Stimulated activated CD4-positive, alpha-beta T cell treated with anti-CD3 and anti-CD28 coated beads, TNF-alpha, amount 100 ng/mL, for 24 hours (primary cell): ENCODE measurements at places on chromosomes 2 and 18.
A peak's percentile ranks its signal among the peaks of the same experiment; 100 is the strongest.

- DNase-seq = no peak
Measured at GRCh38 chr2:205483095-205483494, 199.2 kb upstream of the NRP2 start.

- no peak for DNase-seq
Measured at GRCh38 chr2:239609607-239610310, 208.9 kb upstream of the HDAC4 start.

DNA sequence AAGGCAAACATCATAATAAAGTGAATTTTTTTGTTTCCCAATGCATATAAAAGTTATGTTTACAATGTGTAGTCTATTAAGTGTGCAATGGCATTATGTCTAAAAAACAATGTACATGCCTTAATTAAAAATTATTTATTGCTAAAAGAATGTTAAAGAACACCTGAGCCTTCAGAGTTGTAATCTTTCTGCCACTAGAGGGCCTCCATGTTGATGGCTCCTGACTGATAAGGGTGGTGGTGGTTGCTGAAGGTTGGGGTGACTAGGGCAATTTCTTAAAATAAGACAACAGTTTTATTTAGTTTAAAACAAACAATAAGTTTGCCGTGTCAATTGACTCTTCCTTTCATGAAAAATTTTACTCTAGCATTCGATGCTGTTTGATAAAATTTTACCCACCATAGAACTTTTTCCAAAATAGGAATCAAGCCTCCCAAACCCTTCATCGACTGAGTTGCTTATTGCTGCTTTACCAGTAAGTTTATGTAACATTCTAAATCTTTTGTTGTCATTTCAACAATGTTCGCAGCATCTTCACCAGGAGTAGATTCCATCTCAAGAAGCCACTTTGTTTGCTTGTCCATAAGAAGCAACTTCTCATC, 32.3 kb downstream of the MAP3K2 start:
- DNase-seq = peak; percentile 11

DNA sequence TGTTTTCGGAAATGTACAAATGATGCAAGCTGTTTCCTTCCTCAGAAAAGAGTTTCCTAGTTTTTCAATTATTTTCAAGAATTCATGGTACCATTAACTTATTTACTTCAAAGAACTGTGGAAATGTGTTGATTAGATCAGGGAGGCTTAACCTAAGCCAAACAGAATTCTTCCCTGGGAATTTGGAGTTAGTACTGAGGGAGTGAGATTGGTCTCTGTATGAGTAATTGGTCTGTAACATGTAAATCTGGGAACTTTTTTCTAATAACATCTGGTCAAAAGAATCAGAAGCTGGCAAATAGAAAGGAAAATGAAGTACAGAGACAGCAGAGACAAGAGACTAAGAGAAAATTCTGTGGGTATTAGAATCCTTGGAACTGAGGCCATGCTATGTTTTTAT, 145.8 kb downstream of the BABAM2 start:
- DNase-seq = no peak

GRCh38 chr2:25063876-25064660, 22.2 kb downstream of the EFR3B start:
- DNase-seq = no peak

DNA sequence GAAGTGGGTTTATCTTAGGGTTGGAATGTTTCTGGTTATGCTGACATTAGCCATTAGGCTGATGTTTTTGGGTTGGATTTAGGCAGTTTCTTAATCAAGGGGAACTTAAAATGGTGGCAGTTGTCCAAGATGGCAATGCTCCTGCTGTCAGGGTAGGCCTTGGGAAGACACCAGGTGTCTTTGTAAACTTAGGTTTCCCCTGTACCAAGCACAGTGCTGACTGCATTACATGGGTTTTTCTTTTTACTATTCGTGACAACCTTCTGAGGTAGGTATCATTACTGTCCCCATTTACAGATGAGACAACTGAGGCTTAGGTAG, 528 bp upstream of the ATG16L1 start:
- no peak for DNase-seq

- DNase-seq = no peak
Measured at GRCh38 chr18:54845787-54846186, 17.5 kb downstream of the RAB27B start.

- no peak for DNase-seq
Measured at GRCh38 chr18:78563110-78563509, 416.5 kb upstream of the SALL3 start.

GRCh38 chr2:156464106-156464505, 27.9 kb downstream of the GPD2 start:
- DNase-seq = no peak

GRCh38 chr2:174662459-174662858, 64.9 kb upstream of the WIPF1 start:
- DNase-seq = no peak

- DNase-seq = no peak
Measured at GRCh38 chr2:200380091-200380561, 73.6 kb downstream of the SPATS2L start.

- DNase-seq = no peak
Measured at GRCh38 chr2:182553483-182553882, 126.6 kb upstream of the PDE1A start.

DNA sequence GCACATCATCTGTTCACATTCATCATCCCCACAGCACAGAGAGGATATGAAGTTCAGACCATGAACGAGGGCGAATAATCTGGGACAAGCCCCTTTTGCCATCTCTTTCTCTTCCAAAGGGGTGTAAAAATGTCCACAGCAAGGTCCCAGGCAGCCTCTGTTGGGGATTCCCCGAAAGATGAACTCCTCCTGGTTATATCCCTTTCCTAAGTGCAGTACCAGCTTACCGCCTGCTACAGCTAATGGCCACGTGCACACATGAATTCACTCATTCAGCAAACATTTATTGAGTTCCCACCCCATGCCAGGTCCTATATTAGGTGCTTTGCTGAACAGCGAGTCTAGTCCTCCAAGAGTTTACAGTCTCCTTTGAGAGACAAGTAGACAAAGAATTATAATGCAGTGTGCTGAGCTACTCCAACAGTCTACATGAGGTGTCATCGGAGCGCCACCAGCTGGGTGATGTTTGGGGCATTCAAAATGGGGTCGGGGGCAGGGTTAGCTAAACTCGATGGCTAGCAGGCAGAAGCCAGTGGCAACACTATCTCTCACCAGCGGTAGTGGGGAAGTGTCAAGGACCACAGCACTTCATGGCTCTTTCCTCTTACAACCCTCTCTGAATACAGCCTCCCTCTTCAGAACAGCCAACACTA, 228.9 kb downstream of the TMEM163 start:
- no peak for DNase-seq

GRCh38 chr18:21759836-21760235, 19.2 kb downstream of the MIB1 start:
- no peak for DNase-seq

- no peak for DNase-seq
Measured at GRCh38 chr2:58202404-58202803, 38.7 kb downstream of the FANCL start.

- DNase-seq = no peak
Measured at GRCh38 chr18:60024345-60024744, 124.5 kb downstream of the PMAIP1 start.

DNA sequence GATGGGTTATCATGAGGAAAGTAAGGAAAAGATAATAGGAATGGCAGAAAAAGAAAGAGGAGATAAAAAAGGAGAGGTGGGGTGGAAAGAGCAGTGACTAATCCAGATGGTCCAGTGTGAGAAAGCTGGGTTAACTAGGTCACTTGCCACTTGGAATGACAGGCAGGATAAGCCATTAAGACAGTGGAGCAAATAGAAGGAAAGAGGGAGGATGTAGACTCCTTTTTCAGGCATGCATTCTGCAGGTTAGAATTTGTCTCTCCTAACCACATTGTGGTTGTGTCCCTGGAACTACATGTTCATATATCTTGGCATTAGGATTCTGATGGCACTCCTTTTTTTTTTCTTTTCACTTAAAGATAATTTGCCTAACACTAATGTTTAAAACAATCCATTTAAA, 13.4 kb upstream of the NEMP2 start:
- no peak for DNase-seq

DNA sequence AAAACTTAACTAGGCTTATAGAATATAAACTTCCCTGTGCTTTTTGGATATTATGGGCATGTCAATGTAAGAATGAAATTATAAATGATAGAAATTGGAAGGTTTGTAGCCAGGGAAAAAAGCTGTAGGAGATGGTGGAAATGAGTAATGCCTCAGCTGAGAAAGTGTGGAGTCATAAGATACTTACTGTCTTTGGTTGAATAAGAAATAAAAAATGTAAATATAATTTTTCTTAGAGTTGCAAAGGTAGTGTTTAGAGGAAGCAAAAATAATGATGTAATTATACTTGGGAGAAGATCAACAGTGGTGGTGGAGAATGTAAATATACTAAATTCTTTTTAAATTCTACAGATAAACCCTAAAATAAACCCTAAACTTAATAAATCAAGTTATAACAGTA, 26.2 kb upstream of the RND3 start:
- DNase-seq = no peak

DNA sequence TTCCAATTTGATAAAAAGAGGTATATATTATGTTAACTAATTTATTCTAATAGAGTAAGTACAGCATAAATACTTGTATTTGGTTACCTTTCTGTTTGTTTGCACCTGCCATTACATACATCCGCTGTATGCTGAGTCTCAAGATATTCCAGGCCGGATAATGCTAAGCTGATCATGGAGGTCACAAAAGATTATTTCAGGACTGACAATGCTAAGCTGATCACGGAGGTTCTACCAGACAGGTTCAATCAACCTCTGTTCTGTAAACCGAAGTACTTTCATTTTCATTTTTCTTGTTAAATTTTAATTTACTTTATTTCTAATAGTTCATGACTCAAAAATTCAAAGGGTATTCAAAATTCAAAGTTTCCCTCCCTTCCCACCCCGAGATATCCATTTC, 31.1 kb downstream of the PNO1 start:
- DNase-seq = no peak

DNA sequence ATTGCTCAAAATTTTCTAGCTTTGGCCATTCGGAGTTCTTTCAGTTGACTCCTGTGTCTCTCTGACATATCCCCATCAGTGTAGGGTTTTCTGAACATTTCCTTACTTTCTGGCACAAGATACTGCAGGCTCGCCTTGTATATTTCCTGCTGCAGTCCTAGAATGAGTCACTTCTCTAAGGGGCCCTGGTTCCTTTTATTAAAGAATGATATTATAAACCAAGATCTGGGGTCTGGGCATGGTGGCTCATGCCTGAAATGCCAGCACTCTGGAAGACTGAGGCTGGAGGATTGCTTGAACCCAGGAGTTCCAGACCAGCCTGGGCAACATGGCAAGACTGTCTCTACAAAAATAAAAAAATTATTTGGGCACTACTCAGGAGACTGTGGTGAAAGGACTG, 3.0 kb upstream of the RPL37A start:
- no peak for DNase-seq

- DNase-seq = no peak
Measured at GRCh38 chr2:16241166-16242160, 301.1 kb downstream of the MYCN start.

- no peak for DNase-seq
Measured at GRCh38 chr2:109102588-109103233, 26.3 kb upstream of the SH3RF3 start.

DNA sequence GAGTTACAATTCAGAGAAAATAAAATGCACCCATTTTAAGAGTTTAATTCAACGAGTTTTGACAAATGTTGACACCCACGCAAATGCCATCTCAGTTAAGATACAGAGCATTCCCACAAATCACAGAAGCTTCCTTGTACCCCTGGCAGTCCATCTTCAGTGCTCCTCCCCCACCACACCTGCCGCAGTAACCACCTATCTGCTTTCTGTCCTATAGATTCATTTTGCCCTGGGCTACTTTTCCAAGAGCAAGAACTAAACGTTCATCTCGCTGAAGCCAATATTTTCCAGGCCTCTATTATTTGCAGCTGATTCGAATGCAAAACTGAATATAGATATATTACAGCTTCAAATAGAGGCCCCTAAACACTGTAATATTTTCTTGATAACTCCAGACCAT, 13.4 kb upstream of the HPCAL1 start:
- no peak for DNase-seq

GRCh38 chr2:86232910-86233309, 33.7 kb downstream of the MRPL35 start:
- DNase-seq = no peak

GRCh38 chr2:84919885-84920580, 14.6 kb downstream of the TMSB10 start:
- DNase-seq = peak; percentile 49

DNA sequence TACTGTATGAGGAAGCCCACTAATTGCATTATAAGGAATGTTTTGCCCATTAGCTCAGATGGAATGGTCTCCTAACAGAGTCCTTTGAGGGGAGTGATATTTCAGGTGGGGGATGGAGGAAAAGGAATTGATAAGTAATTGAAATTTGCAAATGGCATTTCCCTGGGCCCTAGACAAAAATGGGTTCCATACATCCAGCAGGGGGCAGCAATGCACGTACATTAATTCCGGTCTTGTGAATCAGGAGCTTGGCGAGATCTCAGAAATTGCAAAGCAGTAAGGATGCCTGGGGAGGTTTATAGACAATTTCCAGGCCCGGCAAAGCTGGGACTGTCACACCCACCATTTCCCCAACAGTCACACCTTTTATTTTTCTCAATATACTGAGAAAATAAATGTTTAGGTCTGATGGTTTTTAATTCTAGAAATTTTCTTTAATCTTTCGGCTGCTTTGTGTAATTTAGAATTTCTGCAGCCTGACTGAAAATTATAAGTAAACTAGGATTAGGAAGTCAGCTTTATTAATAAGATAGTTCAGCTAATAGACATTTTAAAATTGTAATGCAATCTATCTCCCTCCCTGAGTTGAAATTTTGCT, 122.8 kb downstream of the LYPD1 start:
- peak; percentile 5 for DNase-seq

GRCh38 chr2:238404406-238405216, 22.1 kb upstream of the ASB1 start:
- DNase-seq = no peak

DNA sequence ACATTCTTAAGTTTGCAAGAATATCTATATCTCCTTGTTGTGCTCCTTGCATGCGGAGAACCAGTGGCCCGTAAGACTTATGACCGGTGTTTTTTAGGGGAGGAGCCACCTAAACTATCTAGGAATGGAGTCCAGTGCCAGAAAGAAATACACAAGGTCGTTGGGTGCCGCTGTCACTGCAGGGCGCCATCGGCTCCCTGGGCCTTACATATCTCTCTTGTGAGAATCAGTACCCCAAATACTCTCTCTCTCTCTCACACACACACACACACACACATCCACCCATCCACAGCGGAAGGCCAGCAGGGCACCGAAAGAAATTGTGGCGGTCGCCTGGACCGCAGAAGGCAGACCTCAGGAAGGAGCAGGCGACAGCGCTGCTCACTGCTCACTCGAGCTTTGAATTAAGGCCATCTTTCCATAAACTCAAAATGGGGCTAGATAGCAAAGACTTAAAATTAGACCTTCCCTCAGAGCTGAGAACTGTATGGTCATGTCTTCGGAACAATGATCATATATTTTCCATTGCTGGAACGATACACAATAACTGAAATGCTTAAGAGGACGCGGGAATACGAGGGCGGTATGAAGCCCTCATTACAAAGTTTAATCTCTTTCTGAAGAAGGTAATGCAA, 10.4 kb downstream of the NR4A2 start:
- no peak for DNase-seq

- no peak for DNase-seq
Measured at GRCh38 chr2:73035899-73036711, 35.4 kb downstream of the SFXN5 start.
